HepG2 (cell line): ENCODE measurements at places on chromosomes 2 and 18.
A peak's percentile ranks its signal among the peaks of the same experiment; 100 is the strongest.

DNA sequence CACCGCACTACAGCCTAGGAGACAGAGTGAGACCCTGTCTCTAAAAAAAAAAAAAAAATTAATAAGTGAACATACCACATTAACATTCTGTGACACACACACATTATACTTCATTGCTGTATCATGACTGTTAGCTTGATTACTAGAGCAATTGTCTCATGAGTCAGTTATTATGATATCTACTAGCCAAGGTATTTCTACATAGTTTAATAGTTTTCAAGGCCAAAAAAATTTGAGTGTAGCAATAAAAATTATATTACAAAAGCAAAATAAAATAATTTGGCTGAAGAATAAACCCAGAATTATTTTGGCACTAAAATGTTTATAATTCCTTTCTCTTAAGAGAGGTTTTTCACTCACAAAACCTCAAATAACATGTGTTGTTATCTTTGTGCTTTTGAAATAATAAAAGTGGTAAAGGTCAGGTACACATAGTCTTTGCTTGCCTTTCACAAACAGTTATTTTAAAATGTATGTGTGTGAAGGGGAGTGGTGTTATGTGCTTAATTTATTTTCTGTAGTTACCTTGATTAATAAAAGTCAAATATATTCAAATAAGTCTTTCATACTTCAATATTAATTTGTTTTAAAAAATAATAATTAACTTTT is 136.9 kb upstream of the SPOPL start:
- DNase-seq, result no peak

- DNase-seq, result no peak
These were observed 10.7 kb upstream of the STAM2 start for GRCh38 chr2:152186262-152186661.

DNA sequence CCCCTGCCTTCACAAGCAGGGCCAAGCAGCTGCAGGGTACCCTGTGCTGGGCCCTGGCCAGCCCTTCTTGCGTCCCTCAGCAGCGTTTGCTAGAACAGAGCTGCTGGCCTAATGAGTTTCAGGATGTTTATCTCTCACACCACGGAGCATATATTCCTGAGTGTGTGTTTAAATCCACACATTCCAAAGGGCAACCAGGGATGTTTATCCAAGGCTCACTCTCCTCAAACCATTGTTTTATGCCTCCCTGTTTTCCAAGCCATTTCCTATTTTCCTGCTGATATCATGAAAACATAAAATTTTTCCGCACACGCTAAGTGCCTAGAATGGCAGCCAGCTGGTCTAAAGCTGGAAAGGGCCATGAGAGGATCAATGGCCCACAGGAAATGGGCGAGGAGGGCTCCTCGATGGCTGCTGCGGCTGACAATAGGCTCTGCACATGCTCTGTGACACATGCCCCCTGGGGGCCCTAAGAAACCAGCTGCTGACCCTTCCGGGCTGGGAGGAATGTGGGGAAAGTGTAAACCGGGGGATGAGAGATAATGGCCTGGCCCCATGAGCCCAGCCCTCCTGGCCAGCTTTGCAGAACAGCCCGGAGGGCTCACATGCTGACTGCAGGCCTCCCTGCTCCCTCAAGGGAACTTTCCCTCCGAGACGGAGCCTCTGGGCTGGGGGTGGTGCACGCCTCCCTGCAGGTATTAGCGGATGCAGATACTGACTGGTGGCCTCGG is 194.0 kb downstream of the NDUFA10 start:
- no peak for DNase-seq

DNA sequence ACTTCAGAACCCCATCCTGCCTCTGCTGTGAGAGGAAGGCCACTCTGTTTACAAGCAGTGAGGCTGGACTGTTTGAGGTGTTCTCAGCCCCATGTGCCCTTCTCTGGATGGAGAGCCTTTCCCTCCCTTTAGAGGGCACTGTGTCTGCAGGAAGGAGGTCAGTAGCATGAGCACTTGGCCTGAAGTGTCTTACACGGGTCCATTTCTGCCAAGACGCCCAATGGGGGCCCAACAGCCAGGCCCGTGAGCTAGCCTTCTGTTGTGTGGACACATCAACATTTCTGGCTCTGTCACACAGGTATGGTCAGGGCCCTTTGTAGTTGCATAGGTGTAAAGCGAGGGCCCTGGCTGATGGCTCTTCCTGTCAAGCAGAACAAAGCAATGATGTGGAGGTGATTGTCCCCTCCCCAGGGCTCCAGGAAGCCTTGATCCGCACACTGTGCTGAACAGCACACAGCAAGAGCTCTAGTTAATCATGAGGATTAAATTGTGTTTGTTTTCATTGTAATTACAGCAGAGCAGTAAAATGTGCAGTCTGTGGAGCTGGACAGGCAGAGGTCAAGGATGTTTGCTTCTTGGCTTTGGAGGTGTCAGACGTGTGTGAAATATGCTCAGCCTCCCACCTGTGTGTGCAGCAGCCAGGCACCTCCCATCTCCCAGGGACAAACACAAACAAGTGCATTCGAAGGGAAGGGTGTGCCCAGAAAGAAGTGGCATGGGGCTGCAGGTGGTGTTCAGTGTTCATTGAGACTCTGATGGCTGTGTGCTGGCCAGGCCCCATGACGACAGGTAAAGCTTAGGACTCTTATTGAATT is 132.1 kb downstream of the SH3RF3 start:
- DNase-seq, result peak; percentile 23

GRCh38 chr2:44211183-44211582 is 42.5 kb downstream of the PPM1B start:
- peak; percentile 59 for DNase-seq

DNA sequence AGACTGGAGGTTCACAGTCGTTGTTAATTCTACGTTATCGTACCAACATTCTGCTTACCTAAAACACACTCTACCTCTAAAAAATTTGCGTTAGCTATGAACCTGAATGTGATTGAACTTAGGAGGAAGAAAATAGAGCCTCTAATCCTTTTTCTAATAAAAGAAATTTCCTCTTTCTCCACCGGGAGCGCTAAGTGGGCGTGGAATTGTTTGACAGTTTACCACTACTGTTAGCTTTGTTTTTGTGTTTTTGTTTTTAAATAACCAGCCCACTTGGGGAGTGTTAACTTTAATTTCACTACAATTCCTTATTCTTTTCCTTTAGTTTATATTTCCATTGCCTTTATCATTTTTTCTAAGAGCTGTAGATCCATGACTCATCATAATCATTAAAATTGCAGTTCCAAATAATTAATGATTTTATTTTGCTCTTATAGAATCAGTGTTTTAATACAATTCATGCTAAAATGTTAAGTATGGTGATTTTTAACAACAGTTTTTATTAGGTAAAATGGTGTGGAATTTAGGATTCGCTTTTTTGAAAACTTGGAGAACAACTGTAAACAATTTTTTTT is 55.0 kb upstream of the ITM2C start:
- no peak for DNase-seq

GRCh38 chr2:237459741-237460174 is 27.3 kb upstream of the MLPH start:
- no peak for DNase-seq

DNA sequence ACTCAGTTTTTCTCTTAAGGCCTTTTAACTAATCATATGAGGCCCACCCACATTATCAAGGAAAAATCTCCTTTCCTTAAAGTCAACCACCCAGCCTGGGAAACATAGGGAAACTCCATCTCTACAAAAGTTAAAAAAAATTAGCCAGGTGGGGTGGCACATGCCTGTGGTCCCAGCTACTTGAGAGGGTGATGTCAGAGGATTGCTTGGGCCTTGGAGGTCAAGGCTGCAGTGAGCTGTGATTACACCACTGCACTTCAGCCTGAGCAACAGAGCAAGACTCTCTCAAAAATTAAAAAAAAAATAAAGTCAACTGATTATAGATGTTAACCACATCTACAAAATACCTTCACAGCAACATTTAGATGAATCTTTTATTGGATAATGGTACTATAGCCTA is 5.8 kb downstream of the DPYSL5 start:
- no peak for DNase-seq

DNA sequence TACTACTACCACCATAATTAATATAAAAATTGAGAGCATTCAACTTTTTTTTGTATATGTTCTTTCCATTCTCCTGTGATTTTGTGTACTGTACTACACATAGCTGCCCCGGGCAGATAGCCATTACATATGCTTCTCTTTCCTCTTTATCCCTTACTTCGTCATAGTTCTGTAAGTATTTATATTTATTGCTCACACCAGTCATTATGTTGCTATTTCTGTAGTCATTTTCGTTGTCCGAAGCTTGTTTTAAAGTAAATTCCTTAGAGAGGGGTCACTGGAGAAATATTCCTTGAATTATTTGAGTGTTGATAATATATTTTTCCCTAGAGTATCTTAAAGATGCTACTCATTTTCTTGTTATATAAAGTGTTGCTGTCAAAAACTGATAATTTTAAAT is 144.0 kb downstream of the CLIP4 start:
- DNase-seq, result no peak

DNA sequence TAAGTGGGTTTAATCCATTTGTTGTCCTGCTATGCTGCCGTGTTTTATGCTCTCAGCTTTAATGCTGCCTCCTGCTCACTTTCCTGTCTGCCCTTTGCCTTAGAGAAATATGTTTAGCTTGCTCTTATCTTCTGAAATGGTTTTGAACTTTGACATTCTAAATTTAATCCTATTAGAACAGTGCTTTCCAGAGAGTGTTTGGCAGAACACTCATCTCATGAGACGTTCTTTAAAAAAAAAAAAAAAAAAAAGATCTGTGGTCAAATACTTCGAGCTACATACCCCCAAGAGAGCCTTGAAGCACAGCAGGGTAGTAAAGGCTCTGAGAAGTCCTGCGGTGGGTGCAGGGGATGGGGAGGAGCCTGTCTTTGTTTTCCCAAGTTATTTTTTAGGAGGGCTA is 161.3 kb downstream of the SPP2 start:
- no peak for DNase-seq

DNA sequence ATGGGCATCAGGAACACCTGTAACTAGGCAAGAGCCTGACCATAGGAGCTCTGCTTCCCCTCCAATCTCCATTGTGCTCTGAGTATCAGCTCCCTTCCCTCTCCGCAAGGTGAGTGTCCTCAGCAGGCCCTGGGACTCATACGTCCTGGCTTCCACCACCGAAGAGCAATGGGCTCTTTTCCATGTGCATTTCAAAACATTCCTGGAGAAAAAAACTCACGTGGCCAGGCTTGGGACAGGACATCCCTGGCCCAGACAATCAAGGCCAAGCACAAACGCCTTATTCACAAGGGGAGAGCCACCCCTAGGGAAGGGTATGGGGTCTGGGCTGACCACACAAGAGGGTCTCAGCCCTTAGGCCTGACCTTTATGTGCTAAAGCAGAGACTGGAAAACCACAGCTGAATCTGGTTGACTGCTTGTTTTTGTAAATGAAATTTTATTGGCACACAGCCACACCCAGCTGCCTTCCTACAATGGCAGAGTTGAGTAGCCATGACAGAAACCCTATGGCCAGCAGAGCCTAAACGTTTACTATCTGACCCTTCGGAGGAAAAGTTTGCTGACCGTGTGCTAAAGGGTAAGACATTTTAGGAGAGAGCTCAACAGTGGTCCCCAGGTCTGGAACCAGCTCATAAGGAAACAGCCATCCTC is 175.7 kb upstream of the ARL4C start:
- no peak for DNase-seq

DNA sequence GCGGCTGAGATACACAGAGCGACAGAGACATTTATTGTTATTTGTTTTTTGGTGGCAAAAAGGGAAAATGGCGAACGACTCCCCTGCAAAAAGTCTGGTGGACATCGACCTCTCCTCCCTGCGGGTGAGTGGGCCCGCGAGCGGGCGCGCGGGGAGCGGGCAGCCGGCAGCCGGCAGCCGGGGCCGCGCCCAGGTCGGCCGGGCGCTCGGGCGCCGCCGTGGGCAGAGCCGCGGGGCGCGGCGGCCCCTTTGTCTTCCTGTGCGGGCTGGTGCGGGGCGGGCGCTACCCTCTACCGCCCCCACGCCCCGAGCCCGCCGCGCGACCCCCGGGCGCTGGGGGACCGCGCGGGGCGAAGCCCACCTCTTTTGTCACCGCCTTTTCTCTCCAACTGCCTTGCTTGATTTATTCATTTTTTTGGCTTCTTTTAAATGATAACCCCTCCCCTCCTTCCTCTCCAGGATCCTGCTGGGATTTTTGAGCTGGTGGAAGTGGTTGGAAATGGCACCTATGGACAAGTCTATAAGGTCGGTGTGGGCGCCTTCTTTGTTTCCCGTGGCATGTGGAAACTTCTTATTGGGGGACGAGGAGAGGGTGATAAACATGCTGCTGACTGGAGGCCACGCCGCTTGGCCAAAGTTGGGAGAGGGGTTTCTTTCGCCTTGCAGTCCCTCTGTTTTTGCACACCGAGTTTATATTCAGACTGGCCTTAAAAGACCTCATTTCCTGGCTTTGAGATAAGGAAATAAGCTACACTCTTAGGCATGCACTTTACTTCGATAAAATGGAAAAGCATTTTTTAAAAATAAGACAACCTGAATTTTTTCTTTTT is 722 bp downstream of the MAP4K4 start:
- DNase-seq, result no peak

GRCh38 chr2:1136067-1136466 is 185.4 kb downstream of the SNTG2 start:
- no peak for DNase-seq

DNA sequence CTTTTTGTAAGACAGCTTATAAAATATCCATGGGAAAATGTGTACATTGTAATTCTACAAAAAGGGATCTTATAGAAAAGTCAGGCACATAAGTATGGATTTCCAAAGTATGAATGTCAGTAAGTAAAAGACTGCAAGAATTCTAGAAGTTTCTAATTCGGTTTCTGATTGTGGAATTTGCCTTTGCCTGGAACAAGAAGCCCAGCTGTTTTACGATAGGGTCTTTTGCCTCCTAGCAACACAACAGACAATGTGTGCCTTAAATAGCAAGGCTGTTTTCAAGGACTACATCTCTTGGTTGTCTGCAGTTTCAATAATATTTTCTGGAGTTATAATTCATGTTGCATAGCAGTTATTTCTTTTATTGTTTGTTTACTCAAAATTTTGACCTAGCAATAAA is 312.9 kb downstream of the MTX2 start:
- no peak for DNase-seq

GRCh38 chr2:208189069-208189809 is 591 bp downstream of the C2orf80 start:
- no peak for DNase-seq

DNA sequence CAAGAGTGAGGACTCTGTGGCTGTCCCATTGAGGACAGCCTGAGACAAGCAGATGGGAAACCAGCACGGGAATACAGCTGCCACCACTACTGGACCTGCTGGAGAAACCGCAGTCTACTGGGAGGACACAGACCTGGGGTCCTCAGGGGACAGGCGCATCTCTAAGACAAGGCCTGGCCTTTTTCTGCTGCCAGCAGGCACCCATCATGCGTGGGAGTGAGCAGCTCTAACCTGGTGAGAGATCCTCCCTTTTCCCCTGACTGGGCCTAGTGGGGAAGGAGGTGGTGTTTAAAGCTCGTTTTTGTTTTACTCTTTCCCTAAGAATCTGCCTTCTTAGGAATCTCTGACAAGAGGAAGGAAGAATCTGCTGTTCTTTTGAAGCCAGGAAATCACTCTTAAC is 36.6 kb downstream of the CYRIA start:
- no peak for DNase-seq
